ENCODE measurements at places on chromosomes 2 and 18.

GRCh38 chr2:31125918-31126695 lies 12.1 kb downstream of the GALNT14 start:
- DNase-seq = no peak

GRCh38 chr18:33805592-33805991 lies 227.6 kb downstream of the ASXL3 start:
- DNase-seq = no peak

GRCh38 chr2:120547662-120548061 lies 188.0 kb upstream of the GLI2 start:
- DNase-seq = no peak

GRCh38 chr2:152304836-152305235 lies 30.1 kb upstream of the FMNL2 start:
- DNase-seq = no peak

GRCh38 chr2:202237787-202238233 lies 587 bp downstream of the SUMO1 start:
- DNase-seq = no peak

- no peak for DNase-seq
Observed at GRCh38 chr18:57804557-57804956, 1.4 kb upstream of the ATP8B1 start.

- no peak for DNase-seq
Observed at GRCh38 chr2:76675212-76675611, 847.0 kb downstream of the LRRTM4 start.

DNA sequence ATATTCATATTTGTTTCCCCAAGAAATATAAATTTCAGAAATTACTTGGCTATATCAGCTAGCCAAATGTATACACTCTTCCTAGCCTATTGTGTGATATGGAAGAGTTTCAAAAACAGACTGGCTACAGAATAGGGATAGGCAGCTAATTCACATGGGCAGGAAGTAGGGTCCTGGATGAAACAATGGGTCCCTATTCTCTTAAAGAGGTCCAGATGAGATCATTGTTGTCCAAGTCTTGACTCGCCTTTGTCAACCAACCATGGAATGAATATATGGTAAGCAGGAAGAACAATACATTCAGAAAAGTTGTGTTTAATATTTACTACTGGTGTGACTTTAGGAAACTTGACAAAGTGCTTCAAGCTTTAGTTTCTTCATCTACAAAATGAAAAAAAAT lies 319.9 kb downstream of the NBAS start:
- no peak for DNase-seq

DNA sequence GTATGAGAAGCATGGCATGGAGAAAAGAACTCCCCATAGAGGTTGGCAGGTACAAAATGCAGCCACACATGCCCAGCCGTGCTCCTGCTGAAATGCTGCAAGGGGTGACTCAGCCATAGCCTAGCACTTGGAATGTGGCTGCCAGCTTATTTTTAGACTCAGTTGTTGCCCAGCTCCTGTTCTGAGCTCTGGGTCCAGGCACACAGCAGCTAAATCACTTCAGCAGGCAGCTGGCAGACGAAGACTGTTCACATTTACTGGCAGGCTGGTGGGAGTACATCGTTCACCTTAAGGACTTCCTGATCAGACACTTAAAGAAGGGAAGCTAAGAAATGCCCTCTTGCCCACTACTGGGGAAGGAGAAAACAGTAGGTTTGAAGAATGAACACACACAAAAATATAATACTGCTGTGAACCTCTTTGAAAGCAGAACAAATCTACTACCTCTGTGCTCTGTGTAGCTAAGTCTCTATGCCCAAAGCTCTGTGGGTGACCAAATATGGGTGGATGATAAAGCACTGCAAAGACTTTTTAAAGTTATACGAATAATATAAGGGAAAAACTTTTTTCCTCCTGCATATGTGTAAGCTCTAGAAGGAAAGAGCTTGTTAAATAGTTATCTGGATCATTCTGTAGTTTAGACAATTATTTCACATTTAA lies 146.1 kb downstream of the LNPK start:
- no peak for DNase-seq

DNA sequence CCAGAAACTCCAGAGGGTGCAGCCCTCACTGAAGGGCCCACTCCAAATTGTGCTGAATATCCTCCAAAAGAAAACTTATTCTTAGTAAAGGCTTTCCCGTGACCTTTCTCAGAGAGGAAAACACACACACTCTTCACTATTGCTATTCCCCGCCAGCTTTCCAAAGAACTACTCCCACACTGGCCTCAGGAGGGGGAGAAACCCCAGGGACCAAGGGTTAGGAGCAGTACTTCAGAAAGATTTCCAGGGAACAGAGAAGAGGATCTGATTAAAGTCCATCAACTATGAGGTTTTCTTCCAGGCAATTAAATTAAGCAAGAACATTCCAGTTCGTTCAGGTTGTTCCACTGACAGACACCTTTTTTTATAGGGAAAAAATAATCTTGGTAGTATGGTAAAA lies 150.2 kb downstream of the TTC32 start:
- no peak for DNase-seq

DNA sequence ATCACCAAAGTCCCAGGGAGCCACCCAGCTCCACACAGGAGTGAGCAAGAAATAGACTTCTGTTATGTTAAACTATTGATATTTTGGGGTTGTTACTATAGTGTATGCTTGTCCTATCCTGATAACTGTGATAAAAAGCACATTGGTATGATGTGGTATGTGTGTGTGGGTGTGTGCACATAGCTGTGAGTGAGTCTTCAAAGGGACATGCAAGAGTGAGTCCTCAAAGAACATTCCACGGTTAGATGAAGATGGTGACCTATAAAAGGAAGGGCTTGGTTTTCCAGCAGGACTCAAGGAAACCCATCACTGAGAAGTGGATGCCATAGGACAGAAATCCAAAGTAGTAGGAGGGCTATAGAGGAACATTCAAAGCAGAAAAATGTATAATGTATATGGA lies 342.9 kb downstream of the TSN start:
- DNase-seq = no peak

Measured in T-helper 17 cell (primary cell).